ENCODE measurements at places on chromosomes 2 and 18.

DNA sequence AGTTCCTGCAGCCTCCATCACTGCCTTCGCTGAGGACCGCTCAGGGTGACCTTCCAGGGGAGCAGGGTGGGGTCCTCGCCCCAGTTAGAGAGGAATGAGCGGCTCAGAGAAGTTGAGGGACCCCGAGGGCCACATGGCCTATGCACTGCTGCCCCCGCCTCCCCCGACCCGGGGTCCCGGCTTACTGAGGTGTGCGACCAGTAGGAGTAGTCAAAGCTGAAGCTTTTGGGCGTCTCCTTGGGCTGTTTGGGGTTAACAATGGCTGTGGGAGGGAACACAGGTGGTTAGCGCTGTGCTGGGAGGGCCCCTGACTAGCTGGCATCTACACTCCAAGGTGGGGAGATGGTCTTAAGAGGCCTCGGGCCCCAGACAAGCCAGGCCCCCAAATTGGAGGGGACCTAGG is 31.0 kb downstream of the KIF1A start:
- DNase-seq: peak; percentile 24

DNA sequence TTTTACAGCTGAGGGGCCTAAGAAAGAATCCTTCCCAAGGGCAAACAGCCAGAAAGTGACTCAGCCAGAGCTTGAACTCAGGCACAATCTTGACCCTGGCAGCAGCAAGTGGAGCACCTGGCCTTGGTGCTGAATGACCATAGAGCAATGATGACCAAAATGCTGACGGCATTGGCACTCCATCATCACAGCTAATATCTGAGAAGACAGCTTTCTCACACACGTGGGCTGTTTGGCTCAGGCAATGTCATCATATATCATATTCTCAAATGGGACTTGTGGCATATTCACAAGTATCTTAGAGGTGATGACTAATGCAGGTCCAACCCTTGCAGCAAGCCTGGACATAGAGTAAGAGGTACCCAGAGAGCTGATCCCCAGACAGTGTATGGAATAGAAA is 443.9 kb upstream of the MYT1L start:
- no peak for DNase-seq

DNA sequence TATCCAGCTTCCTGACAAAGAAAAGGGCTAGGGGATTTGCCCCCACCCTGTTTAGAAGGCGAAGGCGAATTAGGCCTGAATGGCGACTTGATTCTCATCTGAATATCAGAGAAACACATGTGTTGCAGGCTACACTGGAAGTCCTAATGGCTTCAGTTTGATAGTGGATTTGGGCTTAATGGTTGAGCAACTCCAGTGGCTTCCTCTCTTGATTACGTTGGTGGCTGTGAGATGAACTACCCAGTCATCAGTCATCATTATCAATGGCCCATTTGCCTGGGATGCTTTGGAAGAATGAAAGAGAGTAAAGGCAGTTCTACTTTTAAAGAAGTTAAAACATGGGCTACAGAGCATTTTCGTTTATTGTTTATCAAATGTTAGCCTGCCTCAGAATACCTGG is 60.9 kb upstream of the IL1R1 start:
- DNase-seq: no peak

DNA sequence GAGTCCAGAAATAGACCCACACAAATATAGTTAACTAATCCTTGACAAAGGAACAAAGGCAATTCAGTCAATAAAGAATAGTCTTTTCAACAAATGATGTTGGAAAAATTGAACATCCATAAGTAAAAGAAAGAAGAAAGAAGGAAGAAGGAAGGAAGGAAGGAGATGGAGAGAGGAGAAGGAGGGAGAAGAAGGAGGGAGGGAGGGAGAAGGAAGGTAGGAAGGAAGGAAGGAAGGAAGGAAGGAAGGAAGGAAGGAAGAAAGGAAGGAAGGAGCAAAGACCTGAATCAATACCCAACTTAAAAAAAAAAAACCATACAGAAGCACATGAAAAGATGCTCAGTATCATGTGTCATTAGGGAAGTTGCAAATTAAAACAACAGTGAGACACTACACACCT is 148.3 kb downstream of the ATL2 start:
- DNase-seq: no peak

- DNase-seq: no peak
Observed at GRCh38 chr2:207142461-207142860, 23.3 kb downstream of the KLF7 start.

- DNase-seq: peak; percentile 22
Observed at GRCh38 chr2:240705204-240705791, 13.6 kb downstream of the AQP12A start.

GRCh38 chr18:76605341-76605929 is 110.4 kb upstream of the ZNF516 start:
- DNase-seq: no peak

DNA sequence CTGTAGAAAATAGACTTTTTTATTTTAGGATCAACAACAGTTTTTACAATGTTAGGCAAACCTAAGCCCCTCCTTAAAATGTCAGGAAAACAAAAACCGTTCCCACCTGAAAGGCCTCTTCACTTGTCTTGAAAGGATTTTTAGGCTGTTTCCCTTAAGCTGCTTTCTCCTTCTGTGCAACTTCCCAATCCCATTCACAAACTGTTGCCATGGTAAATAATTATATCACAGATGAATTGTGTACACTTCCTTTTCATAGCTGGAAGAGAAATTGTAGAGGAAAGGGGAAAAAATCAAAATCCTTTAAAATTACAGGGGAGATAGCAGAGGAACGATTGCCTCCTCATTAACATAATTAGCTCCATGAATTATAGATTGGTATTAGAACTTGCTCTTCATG is 1488.0 kb upstream of the CELF4 start:
- no peak for DNase-seq

DNA sequence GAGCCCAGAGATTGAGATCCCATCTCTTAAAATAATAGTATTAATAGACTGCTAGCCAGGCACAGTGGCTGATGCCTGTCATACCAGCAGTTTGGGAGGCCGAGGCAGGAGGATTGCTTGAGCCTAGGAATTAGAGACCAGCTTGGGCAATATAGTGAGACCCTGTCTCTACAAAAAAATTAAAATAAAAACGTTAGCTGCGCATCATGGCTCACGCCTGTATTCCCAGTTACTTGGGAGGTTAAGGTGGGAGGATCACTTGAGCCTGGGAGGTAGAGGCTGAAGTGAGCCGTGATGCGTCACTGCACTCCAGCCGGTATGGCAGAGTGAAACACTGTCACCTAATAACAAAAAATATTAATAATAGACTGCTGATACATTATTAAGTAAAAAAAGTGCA is 167.0 kb upstream of the OTX1 start:
- DNase-seq: no peak

DNA sequence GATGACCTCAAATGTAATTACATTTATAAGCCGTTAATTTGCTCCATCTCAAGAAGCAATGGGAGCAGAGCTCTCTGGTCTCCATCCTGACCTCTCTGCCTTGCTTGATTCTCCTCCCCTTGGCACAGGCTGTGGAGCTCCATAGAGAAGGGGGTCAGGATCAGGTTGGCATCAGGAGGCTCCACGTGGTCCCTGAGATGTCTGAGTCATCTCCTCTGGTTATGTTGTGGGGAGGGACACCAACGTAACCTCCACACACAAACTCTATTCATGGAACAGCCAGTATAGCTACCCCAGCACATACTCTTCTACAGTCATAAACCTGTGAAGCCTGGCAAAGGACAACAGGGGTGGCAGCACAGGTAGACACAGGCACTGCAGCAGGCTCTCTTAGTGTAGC is 29.0 kb downstream of the TRABD2A start:
- DNase-seq: no peak

GRCh38 chr2:160308915-160309314 is 108.8 kb upstream of the ITGB6 start:
- no peak for DNase-seq

Data from Right ventricle myocardium superior (tissue), 1 donor.